ENCODE measurements at places on chromosomes 1 and 21.

DNA sequence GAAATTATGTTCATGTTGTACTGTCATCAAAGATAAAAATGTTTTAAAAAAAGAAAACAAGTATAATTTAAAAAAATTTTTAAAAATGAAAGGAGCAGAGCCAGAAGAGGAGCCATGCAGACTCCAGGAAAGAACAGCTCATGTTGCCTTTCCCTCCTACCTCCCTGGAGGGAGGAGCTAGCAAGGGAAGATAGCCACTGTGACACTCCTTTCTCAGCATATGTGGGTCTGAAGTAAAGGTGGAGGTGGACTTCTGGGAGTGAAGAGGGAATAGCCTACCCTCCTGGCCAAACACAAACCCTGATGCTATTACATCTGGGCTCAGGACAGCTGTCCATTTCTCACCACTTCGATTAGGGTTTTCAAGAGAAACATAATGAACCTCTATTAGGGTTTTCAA is 54.2 kb downstream of the SLC2A1 start:
- no peak for DNase-seq

- DNase-seq: no peak
These were observed 124.7 kb downstream of the CLIC6 start for GRCh38 chr21:34793471-34793870.

- DNase-seq: no peak
These were observed 647 bp downstream of the SDHB start for GRCh38 chr1:17053086-17053684.

GRCh38 chr21:44275041-44275440 is 10.6 kb upstream of the AIRE start:
- DNase-seq: no peak

DNA sequence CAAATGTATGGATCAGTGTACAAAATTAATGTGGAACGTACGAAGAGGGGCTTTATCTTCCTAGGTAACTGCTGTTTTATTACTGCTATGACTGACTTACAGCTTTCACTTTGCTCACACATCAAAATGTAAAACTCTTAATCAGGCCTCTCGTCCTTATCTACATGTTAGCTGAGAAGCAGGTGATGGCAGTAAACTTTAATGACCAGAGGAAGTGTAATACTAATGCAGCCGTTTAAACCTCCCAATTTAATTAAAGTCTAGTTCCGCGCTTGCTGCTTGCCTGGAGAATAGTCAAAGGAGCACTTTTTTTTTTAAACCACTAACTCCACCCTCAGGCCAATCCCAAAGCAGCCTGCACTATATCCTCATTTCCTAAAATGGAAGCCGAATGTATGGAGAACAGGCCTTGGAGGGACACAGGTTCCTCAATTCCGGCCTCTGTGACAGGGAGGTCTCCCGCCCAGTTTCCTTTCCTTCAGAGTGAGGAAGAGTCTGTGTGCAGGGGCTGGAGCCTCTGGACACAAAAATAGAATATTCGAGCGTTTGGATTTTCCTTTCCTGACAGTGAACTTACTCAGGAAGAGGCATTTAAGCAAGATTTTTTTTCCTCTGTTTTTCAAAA is 36.7 kb upstream of the RASAL2 start:
- no peak for DNase-seq

GRCh38 chr21:27606422-27606821 is 639.5 kb upstream of the ADAMTS5 start:
- DNase-seq: no peak

DNA sequence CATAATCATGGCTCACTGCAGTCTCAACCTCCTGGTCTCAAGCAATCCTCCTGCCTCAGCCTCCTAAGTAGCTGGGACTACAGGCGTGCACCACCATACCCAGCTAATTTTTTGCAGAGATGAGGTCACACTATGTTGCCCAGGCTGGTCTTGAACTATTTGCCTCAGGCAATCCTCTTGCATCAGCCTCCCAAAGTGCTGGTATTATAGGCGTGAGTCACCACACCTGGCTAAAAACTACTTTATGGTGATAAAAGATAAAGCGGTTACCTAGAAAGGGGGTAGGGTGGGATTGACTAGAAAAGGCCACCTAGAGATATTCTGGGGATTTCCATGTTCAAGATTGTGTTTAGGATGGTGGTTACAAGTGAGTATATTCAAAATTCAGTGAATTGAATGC is 5.0 kb downstream of the TSTD1 start:
- no peak for DNase-seq

GRCh38 chr1:201041011-201041410 is 17.5 kb upstream of the KIF21B start:
- DNase-seq: no peak

DNA sequence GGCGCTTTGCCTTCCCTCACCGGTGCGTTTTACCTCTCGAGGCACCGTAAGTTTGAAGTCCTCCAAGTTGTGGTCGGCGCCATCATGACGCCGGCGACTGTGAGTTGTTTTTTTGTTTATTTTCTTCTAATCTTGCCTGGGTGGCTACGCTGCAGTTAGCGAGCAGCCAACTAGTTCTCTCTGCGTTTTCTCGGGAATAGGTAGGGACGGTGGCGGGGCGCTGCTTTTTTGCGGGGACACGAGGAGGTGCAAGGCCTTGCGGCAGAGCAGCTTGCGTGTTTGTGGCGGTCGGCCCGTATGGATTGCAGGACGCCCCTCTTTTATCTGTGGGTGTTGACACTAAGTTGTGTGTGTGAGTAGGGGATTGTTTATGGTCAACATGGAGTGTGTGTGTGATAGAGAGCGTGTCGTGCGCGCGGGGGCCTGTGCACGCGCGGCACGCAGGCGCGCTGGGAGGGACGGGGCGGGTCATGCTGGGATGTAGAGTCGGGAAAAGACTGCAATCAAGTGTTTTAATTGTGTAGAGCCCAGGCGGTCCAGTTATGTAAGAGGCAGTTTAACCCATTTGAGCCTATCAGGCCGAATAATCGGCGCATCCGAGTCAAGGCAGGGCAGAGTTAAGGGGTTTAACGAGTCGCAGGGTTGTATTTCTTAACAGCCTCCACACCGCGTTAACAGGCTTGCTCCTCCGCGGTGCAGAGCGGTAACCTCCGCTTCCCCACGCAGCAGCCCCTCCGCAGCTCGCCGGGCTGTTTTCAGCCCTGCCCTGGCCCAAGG is 1.2 kb upstream of the NEGR1 start:
- peak; percentile 8 for DNase-seq

GRCh38 chr1:63777965-63778880 is 4.4 kb downstream of the ROR1 start:
- no peak for DNase-seq

DNA sequence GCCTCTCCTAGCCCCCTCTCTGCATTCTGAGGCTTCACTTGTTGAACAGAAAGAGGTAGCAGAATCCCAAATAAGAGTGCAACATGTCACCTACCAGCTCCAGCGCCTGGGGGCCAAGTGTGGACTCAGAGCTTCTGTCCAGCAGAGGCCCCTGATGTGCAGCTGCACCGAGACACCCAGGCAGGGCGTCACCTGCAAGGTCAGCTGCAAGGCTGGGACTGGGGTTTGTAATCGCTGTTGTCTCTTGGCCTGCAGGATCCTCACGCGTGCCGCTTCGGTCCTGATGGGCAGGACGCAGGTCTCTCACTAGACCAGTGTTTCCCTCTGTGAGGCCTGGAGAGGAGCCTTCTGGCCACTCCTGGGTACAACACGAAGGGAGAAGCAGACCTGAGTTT is 4.3 kb upstream of the SLX9 start:
- no peak for DNase-seq

DNA sequence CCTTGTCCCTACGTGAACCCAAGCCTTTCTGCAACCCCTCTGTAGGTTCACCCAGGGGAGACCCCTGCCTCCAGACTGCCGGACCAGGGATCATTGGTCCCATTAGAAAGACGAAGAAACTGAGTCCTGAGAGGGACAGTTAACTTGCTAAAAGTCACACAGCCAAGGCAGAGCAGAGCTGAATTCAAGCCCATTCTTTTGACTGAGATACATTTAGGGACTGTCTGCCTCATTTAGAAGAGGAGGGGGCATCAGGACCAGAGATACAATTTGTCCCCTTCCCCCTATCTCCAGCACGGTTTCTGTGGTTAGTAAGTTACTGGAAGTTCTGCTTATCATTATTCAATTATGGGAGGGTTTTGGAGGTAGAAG is 19.1 kb downstream of the KCNQ4 start:
- DNase-seq: no peak

GRCh38 chr1:238660849-238661248 is 725.5 kb upstream of the CHRM3 start:
- DNase-seq: no peak

GRCh38 chr1:159562680-159563079 is 24.9 kb upstream of the APCS start:
- DNase-seq: no peak

DNA sequence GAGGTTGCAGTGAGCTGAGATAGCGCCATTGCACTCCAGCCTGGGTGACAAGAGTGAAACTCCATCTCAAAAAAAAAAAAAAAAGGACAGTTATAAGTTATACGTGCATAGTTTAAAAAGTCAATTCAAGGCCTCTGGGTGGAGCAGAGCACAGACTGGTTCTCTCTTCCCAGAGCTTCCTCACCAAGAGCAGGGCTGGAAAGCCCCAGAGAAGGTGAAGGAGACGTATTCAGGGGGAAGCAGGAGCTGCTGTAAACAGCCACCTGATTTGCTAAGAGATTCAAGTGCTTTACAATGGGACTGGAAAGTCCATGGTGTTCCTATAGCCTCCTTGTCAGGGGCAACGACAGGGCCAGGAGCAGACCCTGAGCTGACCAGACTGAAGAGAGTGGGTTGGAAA is 85.0 kb upstream of the LYST start:
- no peak for DNase-seq

DNA sequence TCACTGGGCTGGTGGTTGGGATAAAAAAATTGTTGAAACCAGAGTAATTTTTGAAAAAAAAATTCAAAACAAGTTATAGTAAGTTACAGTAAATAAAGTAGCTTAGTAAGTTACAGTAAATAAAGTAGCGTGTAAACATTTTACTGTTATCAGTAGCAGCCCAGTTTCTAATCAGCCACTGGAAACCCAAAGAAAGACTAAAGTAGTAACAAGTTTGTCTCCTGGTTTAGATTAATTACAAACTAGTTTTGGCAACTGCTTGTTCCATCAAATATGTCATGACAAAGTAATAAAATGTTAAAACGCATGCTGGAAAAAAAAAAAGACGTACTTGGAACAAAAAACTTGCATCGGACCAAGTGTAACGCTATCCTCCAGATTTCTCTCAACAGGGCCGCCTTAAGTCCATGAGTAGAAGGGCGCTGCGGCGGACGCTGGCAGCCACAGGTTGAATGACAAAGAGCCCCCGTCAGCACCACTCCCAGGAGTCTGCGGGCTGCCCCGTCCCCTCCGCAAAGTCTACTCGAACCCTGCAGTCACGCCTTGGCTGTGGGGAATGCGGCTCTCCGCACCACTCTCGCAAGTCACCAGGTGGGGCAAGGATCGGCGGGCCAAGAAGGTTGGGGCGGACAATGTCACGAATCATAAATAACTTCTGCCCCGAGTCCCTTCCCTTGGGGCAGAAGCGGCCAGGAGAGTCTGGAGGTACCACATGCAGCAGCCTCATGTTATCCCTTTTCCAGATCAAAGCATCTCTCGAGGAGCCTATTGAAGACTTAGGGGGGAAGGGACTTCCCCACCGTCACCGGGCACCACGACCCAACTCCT is 837 bp downstream of the SLC16A1 start:
- no peak for DNase-seq

DNA sequence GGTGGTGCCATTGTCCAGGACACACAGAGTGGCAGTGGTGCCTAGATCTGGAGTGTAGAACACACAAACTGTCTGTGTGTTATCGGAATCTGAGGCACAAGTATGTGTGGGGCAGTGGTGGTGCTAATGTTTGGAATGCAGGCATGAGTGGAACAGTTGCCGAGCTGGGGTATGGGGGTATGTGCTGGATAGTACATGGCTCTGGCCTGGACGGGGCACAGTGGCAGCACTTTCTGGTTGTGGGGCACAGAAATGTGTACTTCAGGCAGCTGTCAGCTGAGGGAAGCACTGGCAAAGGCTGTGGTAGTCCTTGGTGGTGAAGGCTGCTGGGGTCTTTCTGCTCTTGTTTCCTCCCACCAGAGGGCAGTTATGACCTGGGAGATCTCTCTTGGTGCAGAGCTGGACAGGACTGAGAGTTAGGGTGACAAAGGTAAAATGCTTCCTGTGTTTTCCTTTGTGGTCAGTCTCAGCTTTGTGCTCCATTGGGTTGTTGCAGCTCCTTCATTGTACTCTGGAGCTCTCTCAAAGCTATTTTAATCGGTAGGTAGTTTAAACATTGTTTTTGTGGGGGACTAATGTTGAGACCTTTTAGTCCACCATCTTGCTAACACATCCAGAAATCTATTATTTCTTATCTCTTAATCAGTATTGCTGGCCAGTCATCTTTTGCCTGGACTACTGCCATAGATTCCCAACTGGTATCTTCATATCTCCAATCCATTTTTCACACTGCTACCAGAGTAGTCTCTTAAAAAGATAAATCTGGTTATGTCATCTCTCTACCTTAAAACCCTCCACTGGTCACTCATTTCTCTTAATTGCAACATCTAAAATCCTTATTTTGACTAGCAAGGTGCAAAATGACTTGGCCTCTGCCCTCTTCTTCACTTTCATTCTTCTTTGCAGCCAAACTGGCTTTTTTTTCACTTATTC is 83.9 kb upstream of the NBPF4 start:
- DNase-seq: no peak

DNA sequence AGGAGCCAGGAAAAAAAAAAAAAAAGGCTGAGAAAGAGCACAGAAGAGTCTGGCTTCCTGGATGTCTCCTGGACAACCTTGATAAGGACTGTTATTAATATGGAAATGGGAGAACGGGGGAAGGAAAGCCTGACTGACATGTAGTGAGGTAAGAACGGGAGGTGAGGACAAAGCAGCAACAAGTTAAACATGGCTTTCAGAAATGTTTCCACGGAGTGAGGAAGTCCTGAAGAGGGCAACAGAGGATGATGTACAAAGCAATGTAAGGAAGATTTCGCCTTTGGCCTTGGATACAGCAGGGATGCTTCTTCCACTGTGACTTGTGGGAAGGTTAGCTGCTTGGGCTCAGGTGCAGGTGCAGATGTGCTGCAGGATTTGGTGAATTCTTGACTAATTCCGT is 11.9 kb upstream of the NIBAN1 start:
- no peak for DNase-seq

DNA sequence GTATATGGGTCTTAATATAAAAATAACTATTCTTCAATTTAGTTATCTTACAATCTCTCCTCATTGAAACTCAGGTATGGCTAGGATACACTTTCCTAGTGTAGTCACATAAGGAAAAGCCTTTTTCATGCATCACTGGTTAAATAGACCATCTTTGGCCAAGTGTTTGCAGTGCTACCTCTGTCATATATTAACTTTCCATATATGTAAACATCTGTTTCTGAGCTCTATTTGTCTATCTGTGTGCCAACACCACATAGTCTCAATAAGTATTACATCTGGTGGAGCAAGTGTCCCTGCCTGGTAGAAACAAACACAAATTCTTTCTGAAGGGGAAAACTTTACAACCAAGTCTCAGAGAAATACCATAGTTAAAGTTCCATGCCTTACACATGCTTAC is 134.6 kb downstream of the TSEN15 start:
- no peak for DNase-seq
